ENCODE measurements at places on chromosomes 16 and 17. TPM values are rescaled to one million over a fixed set of nuclear protein-coding genes. Genes with fewer than 3 reads are reported as not detected.

Gene KRTAP1-3
- not detected for total RNA-seq

GRCh38 chr16:56848955-56849689, 15.9 kb upstream of the SLC12A3 start:
- no peak for DNase-seq

GRCh38 chr17:9880582-9880999, 24.5 kb downstream of the RCVRN start:
- DNase-seq = no peak

Gene GRB2
- total RNA-seq = 148 TPM

Gene KRT27
- total RNA-seq = not detected

GRCh38 chr17:68819465-68819864, 135.7 kb downstream of the ABCA8 start:
- no peak for DNase-seq

Gene OR3A3
- not detected for total RNA-seq

GRCh38 chr16:28317040-28317880, 24.9 kb downstream of the SBK1 start:
- DNase-seq = no peak

- DNase-seq = no peak
These were observed 206.4 kb downstream of the HS3ST3A1 start for GRCh38 chr17:13395346-13395745.

Gene KRT20
- 0.13 TPM for total RNA-seq
